Uterine smooth muscle cell (primary cell): ENCODE measurements at places on chromosomes 2 and 18. TPM values are rescaled to one million over a fixed set of nuclear protein-coding genes. Genes with fewer than 3 reads are reported as not detected.

HOXD10 gene
- 2.3 and 4.0 TPM in 2 replicates for total RNA-seq

ATOH8 gene
- 4.5 and 5.1 TPM in 2 replicates for total RNA-seq

SCN7A gene
- 0.11 and 0.12 TPM in 2 replicates for total RNA-seq

CBLN2 gene
- total RNA-seq = 0.11 TPM in 1 of 2 replicates, not detected in the other

ABCB11 gene
- not detected in 2 replicates for total RNA-seq

CNTNAP5 gene
- total RNA-seq = not detected in 2 replicates

GPR35 gene
- 0.55 and 0.87 TPM in 2 replicates for total RNA-seq
